Smooth muscle cell of bladder (primary cell): ENCODE measurements at places on chromosomes 1 and 21. TPM values are rescaled to one million over a fixed set of nuclear protein-coding genes. Genes with fewer than 3 reads are reported as not detected.

DIO1 gene
- total RNA-seq: not detected in 2 replicates

OR2T29 gene
- total RNA-seq: not detected in 2 replicates

CHI3L2 gene
- total RNA-seq: 0.28 and 1.4 TPM in 2 replicates

POU2F1 gene
- total RNA-seq: 2.4 and 2.8 TPM in 2 replicates

ACTA1 gene
- total RNA-seq: not detected in 2 replicates

CD84 gene
- total RNA-seq: not detected in 2 replicates

ELF3 gene
- total RNA-seq: 0.18 and 0.28 TPM in 2 replicates

CA14 gene
- not detected in 2 replicates for total RNA-seq

C4BPA gene
- total RNA-seq: under 0.01 TPM in 1 of 2 replicates, not detected in the other

SUSD4 gene
- total RNA-seq: 0.14 TPM in 1 of 2 replicates, not detected in the other

KCND3 gene
- total RNA-seq: 0.57 and 0.92 TPM in 2 replicates

SHC1 gene
- total RNA-seq: 180 and 202 TPM in 2 replicates

FAM151A gene
- total RNA-seq: not detected in 2 replicates

MARK1 gene
- 0.14 and 0.18 TPM in 2 replicates for total RNA-seq

HSPA6 gene
- total RNA-seq: 0.57 and 0.83 TPM in 2 replicates
